ENCODE measurements at places on chromosomes 7 and 10.

DNA sequence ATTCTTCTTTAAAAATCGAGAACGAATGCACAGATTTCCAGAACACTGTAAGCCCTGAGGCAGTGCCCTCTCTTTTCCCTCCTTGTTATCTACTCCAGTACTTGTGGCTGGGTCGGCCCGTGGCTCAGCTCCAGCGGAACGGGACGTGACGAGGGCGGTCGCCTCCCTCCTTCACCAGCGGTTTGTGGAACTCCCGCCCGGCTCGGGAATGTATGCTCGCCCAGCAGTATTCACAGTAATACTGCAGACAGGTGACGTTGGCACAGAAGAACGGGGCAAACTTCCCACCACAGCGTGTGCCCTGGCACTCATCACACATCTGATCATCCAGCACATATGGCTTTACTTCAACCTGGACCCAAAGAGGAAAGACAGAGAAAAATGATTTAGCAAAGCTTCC is 128.5 kb downstream of the BTAF1 start:
- DNase-seq: no peak

- no peak for DNase-seq
Measured at GRCh38 chr10:100162696-100163095, 23.1 kb downstream of the ERLIN1 start.

DNA sequence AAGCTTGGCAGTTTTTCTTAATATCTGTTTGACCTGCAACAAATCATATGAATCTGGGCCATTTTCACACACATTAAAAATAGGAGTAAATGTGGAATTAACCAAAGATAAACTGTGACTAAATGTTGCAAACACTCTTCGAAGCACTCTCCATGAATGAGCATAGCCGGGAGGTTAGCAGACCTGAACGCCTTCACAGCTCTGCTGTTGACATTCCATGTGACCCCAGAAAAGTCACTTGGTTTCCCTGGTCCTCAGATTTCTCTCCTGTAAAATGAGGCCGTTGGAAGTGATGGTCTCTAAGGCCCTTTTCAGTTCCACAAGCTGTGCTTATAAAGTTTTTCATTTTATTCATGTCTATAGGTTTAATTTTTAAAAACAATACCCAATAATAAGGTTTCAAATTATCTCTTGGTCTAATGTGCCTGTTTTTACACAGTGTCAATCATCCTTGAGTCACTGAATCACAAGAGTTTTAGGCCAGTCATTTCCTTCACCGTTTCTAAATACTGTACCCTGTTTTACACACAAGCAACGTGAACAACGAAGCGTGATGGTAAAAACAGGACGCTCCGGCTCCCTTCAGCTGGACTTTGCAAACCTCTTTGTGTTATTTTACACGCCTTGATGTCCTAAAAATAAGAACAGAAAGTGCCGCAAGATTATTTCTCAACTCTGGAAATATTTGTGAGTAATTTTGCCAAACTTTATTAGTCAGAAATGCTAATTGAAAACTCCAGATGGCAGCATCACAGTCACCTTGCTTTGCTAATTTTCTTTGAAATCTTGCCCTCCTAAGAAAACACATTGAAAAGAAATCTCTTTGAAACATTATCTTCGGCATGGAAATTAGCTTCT is 38.6 kb upstream of the MET start:
- DNase-seq: no peak

DNA sequence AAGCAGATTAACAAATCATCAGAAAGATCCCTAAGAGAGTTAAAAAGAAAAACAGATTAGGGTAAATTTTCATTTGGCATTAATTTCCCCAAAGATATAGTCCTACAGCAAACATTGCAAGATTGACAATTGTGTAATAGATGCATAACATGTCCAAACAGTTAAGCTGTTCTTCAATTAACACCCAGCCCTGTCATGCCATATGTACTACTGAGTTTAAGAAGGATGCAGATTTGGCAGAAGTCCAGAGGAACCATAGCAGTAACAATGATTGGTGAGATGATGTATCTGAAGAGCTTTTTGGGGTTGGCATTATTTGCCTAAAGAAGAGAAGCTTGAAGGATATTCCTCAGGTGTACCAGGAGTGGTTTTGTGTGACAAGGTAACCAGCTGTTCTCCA is 287.6 kb downstream of the LRMDA start:
- no peak for DNase-seq

GRCh38 chr10:60821656-60822055 is 43.4 kb downstream of the CDK1 start:
- no peak for DNase-seq

DNA sequence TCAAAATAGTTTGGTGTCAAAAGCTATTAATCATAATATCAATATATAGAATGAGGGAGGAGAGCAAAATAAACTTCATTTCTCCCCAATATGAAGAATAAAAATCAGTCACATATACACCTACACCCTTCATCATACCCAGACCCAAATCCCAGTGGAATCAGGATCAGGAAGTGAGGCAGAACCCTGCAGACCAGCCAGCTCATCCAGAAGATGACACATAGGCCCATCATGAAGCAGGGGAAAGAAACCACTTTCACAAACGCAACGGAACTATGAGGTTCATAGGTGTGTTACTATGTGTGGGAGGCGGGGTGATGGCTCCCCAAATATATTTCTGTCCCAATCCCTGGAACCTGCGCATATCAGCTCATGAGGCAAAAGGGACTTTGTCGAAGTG is 89.0 kb downstream of the RSU1 start:
- DNase-seq: no peak

GRCh38 chr10:13759168-13759567 is 172.4 kb downstream of the PRPF18 start:
- DNase-seq: no peak

- DNase-seq: no peak
Measured at GRCh38 chr10:108957681-108958080, 965.6 kb downstream of the XPNPEP1 start.

DNA sequence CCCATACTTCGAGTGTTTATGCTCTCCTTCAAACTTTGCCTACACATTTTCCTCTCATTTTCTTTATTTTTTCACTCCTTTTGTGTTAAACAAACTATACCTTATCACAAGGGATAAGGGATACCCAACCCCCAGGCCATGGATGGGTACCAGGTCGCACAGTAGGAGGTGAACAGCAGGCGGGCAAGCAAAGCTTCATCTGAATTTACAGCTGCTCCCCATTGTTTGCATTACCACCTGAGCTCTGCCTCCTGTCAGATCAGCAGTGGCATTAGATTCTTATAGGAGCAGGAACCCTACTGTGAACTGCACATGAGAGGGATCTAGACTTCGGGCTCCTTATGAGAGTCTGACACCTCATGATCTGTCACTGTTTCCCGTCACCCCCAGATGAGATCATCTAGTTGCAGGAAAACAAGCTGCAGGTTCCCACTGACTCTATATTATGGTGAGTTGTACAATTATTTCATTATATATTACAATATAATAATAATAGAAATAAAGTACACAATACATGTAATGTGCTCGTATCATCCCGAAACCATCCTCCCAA is 28.5 kb downstream of the ZC3HC1 start:
- no peak for DNase-seq

- no peak for DNase-seq
Measured at GRCh38 chr7:30934732-30935568, 23.3 kb downstream of the AQP1 start.

DNA sequence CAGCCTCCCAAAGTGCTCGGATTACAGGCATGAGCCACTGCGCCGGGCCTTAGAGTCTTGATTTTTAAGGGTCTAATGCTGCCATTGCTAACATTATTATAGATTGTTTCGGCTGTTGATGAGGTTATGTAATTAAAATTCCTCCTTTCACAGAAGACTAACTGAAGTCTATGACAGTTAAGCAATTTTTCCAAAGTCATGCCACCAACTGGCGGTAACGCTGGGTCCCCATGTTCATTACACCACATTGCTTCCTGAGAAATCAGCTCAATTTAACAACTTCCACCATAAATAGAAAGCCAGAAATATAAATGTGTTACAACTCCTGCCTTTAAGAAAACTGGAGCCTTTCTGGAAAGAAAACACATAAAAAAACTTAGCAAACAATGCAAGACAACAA is 3.5 kb downstream of the ERLIN1 start:
- no peak for DNase-seq
